ENCODE measurements at places on chromosomes 2 and 18.

DNA sequence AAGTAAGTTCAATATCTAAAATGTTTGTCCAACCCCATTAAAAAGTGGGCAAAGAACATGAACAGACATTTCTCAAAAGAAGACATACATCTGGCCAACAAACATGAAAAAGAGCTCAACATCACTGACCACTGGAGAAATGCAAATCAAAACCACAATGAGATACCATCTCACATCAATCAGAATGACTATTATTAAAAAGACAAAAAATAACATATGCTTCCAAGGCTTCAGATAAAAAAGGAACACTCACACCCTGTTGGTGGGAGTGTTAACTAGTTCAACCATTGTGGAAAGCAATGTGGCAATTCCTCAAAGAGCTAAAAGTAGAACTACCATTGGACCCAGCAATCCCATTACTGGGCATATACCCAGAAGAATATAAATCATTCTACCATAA lies 931.1 kb downstream of the LRP1B start:
- no peak for DNase-seq

DNA sequence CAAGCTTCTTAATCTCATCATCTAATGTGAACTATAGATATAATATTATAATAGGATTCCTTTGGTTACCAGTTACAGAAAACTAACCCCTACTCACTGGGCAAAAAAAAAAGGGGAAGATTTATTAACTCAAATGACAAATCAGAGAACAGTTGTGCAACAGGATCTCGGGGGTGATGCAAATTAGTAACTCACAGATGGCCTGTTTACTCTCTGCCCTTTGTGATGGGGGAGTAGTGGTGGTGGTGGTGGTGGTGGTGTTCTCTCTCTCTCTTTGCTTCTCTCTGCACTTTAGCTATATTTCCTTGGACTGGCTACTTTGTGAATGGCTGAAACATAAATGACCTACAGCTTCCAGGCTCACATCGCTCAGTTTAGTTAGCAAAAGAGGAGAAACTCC lies 59.0 kb downstream of the TMEM247 start:
- DNase-seq, result peak; percentile 20

- no peak for DNase-seq
Observed at GRCh38 chr2:173823543-173823939, 141.6 kb downstream of the SP3 start.

DNA sequence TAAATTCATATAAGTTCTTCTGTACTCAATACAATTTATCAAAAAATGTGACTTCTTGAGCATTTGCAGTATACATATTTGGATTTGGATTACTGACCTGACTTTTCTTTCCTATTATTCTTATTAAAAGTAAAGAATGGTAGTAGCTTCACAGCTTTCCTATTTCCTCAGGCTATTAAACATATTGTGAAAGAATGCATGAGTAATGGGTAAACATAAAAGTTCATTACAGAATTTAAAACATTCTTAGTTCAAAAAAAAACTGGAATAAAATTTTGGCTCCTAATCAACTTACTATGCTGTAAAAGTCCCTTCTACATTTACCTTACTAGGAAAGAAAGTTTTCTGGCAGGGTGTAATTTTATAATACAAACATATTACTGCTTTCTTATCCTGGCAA lies 27.3 kb upstream of the C2orf66 start:
- peak; percentile 65 for DNase-seq

DNA sequence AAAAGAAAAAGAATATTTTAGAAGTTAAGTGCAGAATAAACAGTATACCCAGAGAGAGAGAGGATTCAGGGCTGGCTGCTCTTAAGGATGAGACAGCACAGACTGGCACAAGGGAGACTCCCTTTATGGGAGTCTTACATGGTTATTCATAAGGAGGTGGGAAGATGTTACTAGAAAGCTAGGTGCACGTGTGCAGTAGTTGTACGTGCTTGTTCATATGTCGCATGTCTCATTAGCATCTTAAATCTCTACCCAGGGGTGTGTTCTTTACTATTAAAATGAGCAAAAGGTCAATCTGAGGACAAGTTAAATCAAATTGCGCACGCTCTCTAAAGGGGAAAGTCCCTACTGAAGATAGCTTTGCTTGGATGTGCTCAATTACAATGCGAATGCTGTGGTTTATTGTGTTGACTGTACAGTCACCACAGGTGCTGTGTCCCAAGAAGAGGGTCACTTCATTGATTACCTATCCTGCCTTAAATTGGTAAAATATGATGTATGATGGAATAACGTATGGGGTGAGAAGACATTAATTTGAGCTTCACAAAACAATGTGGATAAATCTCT lies 368.0 kb upstream of the SPHKAP start:
- DNase-seq, result no peak

DNA sequence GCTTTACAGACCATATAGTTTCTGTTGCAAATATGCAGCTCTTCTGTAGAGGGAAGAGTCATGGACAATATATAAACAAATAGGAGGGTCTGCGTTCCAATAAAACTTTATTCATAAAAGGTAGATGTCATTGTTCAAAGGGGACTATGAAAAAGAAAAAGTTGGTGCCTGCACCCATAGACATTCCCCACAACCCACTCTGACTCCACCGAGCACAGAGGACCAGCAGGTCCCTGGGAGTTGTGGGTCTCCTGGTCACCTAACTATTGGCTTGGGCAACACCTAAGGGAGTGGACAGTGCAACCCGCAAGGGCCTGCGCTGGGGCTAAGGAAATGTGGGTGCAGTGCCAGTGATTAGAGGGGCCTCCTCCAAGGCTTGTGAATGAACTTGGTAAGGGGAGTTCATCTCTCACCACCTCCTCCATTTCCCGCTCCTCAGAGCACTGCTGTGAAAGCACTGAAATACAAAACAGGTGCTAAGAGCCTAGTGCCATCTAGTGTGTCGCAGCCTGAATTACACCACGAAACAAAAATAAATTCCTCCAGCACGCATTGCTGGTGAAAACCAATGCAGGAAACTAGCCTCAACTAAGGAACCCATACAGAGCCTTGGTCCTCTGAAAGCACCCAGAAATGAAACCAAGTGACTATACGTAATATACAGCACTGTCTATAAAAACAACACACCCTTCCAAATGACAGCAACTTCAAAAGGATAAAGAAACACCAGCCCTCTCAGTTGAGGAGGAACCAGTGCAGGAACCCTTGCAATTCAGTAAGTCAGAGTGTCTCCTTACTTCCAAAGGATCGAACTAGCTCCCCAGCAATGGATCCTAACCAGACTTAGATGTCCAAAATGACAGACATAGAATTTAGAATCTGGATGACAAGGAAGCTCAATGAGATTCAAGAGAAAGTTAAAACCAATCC lies 166.6 kb downstream of the RNF144A start:
- peak; percentile 38 for DNase-seq

GRCh38 chr2:18356676-18357075 lies 203.8 kb downstream of the RDH14 start:
- DNase-seq, result peak; percentile 64

DNA sequence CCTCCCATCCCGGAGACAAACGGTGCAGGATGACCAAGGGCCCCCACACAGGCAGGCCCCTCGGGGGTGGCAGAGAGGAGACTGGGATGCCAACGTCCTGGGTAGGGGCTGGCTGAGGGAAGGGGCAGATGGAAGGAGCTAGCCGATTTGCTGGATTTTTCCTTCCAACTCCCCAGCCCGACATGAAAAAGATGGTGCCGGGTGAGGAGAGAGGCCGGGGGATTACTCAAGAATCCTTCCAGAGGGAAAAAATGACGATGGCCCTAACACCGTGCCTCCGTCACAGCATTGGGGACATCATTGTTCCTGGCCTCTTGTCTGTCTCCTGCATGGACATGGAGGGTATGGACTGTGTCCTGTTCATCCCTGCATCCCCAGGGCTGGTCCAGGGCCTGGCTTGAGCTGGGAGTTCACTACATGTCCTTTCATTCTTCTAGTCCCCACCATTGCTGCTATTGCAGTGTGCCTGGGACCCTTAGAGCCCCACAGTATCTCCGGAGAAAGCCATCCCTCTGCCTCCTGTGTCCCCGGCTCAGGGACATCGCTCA lies 217.7 kb downstream of the TNS1 start:
- no peak for DNase-seq

GRCh38 chr18:55380589-55380988 lies 207.4 kb downstream of the TCF4 start:
- DNase-seq, result peak; percentile 53

- no peak for DNase-seq
Observed at GRCh38 chr2:170118641-170119040, 59.3 kb upstream of the MYO3B start.

DNA sequence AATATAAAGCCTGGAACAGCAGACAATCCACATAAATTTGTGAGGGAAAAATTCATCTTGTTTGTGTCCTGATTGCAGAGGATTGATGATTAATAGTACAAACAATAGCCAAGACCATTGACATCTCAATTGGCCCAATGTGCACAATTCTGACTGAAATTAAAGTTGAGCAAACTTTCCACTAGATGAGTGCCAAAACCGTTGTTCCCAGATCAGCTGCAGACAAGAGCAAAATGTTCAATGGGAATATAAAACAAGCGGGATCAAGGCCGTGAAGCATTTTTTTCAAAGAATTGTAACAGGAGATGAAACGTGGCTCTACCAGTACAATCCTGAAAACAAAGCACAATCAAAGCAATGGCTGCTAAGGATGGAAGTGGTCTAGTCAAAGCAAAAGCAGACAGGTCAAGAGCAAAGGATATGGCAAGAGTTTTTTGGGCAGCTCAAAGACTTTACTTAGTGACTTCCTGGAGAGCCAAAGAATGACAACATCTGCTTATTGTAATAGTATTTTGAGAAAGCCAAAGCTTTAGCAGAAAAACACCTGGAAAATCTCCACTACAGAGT lies 55.9 kb upstream of the KIF5C start:
- no peak for DNase-seq

DNA sequence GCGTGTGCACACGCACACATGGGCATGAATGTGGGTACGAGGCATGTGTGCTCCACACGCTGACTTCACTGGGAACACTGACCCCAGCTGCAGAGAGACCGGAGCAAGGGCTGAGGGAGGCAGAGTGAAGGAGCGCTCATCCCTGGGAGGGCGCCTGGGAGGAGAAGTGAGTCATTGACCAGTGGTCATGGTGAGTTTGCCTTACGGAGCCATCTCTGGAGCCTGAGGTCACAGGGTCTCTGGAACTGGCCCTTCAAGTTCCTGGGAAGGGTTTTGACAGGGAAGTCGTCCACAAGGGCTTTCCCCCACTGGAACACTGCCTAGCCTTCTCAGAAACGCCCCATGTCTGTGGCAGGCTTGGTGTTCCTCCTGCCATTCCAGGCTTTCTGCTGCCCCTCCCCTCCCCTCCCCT lies 14.3 kb upstream of the TMEM185B start:
- peak; percentile 94 for DNase-seq

GRCh38 chr2:190159453-190159852 lies 96.9 kb upstream of the MSTN start:
- no peak for DNase-seq
